CD4-positive, alpha-beta T cell treated with Interferon alpha-2 for 1 hour (primary cell): ENCODE measurements at places on chromosomes 6 and 20.

- no peak for DNase-seq
Measured at GRCh38 chr6:58198301-58198700, 880.9 kb downstream of the PRIM2 start.

GRCh38 chr20:38184101-38184500 lies 19.0 kb upstream of the TGM2 start:
- DNase-seq: no peak

DNA sequence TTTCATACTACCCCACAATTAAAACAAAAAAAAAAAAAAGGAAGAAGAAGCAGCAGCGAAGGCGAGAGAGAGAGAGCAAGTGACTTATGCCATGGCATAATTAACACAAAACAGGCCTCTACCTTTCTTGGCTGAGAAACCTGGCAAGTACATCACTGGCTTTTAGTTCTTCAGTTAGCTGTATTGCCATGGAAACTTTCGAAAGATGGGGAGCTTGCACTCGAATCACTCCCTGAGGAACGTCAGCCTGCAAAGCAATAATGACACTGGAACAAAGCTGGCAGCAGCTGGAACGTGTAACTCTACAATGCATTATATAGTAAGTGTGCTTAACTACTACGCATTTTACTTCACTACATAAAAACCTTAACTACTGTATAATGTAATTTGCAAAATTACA lies 126.1 kb downstream of the ARHGAP18 start:
- no peak for DNase-seq

- no peak for DNase-seq
Measured at GRCh38 chr6:16311763-16312162, 73.4 kb downstream of the GMPR start.

DNA sequence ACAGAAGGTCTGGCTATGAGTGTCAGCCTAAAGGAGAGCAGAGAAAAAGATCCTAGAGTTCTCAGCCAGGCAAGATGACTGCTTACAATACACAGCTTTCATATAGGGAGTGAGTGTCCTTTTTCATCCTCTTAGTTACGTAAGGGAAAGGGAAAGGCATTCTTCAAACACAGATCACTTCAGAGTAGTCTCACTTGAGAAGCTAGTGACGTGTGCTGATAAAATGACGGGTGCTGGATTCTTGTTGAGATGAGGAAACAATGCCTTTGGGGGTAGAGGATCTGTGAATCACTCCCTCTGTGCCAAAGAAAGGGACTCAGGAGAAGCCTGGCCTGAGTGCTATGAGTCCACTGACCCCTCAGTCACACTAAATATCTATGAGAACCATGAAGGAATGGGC lies 117.3 kb downstream of the QRSL1 start:
- DNase-seq: no peak

DNA sequence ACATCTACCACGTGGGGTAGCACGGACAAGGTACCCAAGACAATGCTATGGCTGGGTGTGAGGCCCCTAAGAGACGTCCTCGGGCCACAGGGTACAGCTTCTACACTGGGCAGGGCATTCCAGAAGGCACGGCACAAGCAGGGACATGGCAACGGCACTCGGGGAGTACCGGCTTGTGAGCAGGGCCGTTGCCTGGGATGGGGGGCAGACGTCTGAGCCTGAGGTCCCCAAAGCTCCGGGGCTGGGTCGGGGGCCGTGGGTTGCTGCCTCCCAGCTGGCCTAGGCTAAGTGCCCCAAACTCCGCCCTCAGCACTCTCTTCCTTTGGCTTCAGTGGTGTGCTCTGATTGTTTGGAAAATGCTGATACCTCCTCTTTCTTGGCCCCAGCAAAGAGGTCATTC lies 110.6 kb downstream of the SULF2 start:
- DNase-seq: no peak

- no peak for DNase-seq
Measured at GRCh38 chr6:112443179-112444065, 96.3 kb downstream of the RFPL4B start.

DNA sequence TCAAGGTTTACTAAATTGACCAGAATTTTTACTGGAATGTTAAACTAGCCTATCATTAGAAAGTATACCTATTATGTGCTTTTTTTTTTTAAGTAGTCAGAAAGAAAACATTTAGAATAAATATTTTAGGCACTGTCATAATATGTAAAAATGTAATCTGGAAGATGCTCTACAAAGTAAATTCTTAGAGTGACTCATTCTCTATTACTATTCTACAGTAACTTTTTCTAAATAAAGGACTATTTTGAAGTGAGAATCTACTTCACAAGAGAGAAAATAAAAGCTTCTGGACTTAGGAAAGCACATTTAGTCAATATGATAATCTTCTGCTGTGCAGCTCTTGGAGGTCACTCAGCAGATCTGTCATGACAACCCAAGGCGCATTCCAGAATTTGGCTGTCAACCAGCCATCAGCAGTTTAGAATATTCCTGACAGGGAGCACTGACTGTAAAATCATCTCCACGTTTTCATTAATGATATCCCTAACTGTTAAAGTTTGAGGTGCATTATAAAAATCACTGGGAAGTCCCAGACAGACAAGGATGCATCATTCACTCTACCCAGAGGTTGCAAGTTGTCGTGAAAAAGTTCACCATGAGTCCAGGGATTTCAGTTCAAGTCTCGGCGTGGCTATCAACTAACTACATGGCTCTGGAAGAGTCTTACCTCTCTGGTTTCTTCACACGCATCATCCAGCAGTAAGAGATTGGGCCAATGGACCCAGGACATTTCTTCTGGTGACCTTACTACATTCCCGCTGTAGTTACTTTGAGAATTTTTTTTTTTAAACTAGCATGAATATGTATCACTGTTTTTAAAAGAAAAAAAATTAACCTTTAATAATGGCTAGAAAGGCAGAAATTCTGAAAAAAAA lies 374.9 kb downstream of the GJA1 start:
- DNase-seq: no peak

- DNase-seq: no peak
Measured at GRCh38 chr6:22664968-22665367, 95.6 kb downstream of the HDGFL1 start.

GRCh38 chr20:61487346-61487996 lies 235.4 kb downstream of the CDH4 start:
- no peak for DNase-seq

GRCh38 chr6:42899871-42900270 lies 16.0 kb upstream of the PTCRA start:
- DNase-seq: no peak

- no peak for DNase-seq
Measured at GRCh38 chr6:27213544-27214125, 33.9 kb upstream of the PRSS16 start.

DNA sequence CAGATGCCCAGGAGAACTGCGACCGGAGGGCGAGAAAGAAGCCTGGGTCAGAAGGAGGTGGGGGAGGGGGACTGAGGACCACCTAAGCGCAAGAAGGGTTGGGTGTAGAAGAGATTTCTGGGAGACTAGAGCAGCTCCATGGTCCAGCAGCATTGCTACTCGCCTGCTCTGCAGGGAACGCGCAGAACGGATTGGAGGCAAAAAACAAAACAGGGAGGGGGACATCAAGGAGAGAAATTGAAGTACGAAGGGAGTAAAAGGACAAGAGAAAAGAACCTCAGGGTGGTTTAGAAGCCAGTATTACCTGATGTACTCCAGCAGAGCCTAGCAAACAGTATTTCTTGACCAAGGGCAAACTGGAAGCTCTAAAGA lies 537 bp upstream of the GABBR1 start:
- DNase-seq: no peak

DNA sequence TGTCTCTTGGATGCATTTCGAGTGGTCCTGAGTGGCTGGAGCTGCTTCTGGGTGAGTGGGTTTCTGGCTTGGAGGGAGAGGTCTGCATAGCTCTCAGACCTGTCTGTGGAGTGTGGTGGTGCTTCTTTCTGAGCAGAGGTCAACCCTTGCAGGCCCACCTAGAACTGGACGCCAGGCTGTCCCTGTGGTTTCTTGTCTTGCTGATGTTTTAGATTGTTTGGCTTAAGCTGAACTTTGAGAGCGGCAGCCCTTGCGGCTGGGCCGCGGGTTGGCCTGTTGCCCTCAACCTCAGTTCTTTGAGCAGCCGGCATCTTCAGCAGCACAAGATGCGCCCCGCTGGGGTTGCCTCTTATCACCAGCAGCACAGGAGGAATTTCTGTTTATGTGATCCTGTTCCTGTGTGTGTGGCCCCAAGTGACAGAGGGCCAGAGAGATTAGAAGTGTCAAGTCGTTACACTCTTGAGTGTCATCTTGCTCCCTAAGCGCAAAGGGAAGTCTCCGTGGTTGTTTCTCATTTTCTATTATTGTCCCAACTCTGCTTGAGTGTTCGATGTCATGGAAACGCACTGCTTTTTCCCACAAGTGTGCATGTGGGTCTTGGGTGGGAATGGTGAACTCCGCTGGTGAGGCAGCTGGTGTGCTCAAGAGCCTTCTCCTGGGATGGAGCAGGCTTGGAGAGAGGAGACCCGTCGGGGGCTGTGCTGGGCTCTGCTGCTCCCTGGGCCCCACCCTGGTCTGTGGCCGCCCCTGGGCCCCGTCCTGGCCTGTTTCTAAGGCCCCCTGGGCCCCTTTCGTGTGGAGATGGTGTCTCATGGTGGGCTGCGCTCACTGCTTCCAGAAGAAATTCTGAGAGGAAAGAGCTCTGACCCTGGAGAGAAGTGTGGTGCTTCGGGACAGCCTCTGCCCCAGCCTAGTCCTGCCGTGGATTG lies 20.1 kb upstream of the SLC22A1 start:
- DNase-seq: no peak

DNA sequence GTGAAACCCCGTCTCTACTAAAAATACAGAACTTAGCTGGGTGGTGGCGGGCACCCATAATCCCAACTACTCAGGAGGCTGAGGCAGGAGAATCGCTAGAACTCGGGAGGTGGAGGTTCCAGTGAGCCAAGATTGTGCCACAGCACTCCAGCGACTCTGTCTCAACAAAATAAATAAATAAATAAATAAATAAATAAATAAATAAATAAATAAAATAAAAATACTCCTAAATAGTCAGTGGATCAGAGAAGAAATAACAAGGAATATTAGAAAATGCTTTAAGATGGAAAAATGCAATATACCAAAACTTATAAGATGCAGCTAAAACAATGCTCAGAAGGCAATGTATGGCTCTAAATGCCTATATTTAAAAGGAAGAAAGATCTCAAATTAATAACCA lies 39.0 kb upstream of the SASH1 start:
- DNase-seq: no peak

GRCh38 chr6:10163203-10163962 lies 251.5 kb downstream of the TFAP2A start:
- no peak for DNase-seq
